Activated T-cell treated with anti-CD3 and anti-CD28 coated beads, Interleukin-2, amount 50 U/mL, for 48 hours (primary cell): ENCODE measurements at places on chromosomes 7 and 10.
A peak's percentile ranks its signal among the peaks of the same experiment; 100 is the strongest.

- DNase-seq = peak; percentile 63
These were observed 74.8 kb downstream of the DNAJB6 start for GRCh38 chr7:157411580-157411979.

DNA sequence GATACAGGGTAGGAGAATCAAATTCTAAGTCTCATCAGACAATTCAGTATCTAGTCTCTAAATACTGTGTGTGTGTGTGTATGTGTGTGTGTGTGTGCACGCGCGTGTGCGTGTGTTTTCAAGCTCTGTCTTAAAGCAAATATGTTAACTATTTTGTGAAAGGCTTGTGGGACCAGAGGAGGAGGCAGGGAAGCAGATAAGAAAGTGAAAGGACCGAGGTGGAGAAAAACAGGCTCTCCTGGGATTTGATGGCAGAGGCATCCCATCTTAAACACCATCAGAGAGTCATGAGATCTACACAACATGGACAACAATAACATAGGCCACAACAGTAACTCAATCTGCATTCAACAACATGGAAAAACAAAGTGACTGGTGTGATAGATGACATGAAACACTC, 67.1 kb downstream of the PIP4K2A start:
- no peak for DNase-seq

DNA sequence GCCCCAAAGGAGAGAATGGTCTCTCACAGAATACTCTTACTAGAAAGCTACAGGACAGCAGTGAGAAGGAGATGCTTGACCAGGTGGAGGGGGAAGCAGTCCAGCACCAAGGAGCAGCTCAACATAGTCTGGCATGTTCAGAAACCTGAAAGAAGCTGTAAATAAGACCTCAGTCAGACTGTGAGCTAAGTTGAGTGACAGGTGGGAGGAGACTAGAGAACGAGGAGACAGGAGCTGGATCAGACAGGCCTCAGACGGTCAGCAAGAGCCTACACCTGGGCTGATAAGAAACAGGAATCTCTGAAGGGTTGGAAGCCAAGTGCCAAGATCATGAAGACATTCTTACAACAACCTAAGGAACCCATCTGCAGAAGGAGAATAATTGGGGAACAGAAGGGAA, 54.5 kb downstream of the ELMO1 start:
- no peak for DNase-seq

DNA sequence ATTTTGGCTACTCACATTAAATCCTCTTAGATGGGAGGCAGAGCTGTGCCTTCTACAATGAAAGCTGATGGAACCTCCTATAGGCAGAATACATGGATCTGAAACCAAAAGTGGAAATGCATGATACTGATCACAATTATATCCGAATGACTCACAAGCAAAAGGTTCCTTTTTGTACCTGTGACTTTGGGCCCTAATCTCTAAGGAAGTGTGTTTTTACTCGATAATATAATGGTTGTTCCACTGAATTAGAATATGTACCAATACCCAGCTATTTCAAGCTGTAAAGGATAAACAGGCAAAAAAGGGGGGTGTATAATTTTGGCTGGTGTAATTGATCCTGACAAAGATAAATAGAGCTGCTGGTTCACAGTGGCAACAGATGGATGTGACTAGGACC, 17.6 kb upstream of the LAMB1 start:
- DNase-seq = no peak

DNA sequence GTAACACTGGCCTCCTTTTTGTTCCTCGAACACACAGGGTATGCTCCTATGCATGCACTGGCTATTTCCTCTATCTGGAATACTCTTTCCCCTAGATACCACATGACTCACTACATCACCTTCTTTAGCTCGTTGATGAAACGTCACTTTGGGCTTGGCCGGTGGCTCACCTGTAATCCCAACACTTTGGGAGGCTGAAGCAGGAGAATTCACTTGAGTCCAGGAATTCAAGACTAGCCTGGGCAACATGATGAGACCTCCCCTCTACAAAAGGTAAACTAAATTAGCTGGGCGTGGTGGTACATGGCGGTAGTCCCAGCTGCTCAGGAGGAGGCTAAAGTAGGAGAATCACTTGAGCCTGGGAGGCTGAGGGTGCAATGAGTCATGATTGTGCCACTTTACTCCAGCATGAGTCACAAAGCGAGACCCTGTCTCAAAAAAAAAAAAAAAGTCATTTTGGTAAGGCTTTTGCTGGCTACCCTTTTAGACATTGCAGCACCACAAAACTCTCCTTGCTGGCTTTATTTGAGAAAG, 14.5 kb downstream of the ANKIB1 start:
- DNase-seq = no peak

DNA sequence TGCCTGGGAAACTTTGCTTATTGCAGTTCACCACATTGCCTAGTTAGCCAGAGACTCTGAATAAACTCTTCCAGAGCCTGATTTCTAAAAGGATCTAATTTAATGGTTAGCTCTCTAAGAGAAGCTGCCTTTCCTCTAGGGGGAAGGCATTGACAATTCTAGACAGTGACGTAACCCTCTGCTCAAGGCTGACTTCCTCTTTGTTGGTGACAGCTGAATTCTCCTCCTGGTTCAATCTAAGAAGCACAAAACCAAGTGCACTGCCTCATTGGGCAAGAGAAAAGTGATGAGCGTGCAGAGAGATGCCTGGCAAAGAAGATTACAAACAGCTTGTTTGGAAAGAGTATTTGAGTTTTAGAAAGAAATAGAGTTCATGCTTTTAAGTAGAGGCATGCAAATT, 102.7 kb downstream of the MACC1 start:
- no peak for DNase-seq
